ENCODE measurements at places on chromosomes 16 and 17.

DNA sequence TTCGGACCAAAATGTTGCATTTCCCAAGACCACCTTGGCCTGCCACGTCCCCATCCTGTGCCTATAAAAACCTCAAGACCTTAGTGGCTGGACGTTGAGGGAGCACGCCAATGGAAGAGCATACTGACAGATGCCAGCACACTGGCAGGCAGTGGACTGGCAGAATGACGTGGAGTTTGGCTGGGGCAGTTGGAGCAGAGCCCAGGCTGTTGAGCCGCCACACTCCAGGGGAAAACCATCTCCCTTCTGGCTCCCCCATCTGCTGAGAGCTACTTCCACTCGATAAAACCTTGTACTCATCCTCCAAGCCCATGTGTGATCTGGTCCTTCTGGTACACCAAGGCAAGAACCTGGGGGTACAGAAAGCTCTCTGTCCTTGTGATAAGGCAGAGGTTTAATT is 494.1 kb downstream of the CDH11 start:
- DNase-seq, result no peak

- DNase-seq, result no peak
These were observed 3.6 kb downstream of the AMDHD2 start for GRCh38 chr16:2523801-2524231.

DNA sequence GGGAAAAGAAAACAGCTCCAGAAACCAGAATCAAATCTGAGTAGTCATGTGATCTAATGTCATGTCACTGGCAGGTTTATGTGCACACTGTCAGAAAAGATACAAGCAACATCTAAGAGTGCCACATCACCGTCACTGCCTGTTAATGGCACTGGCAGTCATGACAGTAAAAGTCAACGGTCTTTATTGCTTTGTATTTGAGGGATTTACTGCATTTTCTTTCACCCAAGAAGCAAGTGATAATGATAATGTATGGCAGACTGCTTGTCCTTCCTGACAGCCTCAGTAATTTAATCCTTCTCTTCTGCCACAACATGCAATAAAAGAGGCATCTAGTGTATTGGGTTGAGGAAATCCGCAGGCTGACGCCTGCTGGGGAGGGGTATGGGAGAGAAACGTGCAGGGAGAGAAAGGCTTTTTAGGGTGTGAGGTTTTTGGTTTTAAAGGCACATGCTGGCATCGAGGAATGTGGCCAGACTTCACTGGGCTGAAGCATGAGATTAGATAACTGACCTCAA is 92.4 kb downstream of the RPGRIP1L start:
- no peak for DNase-seq

DNA sequence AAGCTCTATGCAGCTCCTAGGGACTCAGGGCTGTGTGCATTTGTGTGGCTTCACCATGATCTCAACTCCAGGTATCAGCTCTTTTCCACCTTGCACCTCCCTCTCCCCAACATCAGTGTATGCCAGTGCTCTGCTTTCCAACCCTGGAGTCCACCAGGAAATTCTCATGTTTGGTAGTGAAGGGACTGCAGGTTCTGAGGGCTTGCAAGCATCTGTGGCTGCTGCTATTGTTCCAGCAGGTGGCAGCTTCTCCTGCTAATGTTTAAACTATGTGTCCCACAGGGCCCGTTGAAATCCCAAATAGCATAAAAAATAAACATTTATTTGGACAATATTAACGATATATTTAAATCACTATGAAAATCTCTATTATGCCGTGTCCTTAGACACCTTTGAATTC is 82.0 kb downstream of the RGS9 start:
- no peak for DNase-seq

DNA sequence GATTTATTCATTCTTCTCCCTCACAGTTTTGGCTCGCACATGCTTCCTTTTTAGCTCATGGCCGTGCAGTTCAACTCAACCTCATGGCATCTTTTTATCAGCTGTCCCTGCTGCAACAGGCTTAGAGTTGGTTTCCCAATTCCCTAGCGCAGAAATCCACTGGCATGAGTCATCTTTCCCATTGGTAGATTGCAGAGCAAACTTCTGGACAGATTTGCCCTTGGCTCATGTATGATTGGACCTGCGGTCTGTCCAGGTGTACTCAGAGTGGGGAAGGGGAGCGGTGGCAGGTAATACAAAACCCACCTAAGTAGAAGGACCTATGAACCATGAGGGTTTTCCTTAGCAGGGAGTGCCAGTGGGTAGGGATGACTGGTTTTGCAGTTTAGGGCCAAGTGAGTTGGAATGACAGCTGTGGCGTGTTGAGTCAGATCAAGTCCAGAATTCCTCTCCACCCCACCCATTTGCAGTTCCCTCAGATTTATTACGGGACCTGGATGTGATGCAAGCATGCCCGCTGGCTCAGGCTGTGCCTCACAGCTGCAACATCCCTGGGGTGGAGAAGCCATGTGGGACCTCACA is 584.7 kb downstream of the WWOX start:
- DNase-seq, result no peak

DNA sequence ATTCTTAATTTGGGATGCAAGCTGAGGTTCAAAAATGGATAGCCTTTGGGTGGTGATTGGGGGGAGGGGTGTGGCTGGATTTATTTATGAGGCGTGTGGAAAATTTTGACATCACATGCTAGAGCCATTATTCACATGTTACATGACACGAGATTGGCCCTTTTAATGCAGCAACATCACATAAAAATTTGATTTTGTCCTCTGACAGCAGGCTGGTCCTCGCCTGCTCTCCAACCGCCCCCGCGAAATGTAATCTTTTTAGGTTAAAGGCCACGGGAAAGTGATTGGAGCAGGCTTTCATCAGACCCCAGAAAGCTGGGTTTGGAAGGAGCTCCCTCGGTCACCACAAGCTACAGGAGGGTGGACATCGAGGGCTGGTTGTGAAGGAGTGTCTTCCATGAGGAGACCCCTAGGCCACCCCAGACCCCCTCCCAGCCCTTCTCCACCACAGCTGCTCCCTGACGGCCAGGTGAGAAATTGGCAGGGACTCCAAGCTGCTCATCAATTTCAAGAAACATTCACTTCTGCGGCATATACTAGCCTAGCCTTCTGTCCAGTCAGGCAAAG is 502.7 kb upstream of the PSMD7 start:
- DNase-seq, result no peak

GRCh38 chr16:89678258-89678657 is 8.2 kb upstream of the CDK10 start:
- DNase-seq, result no peak

- DNase-seq, result no peak
These were observed 454.1 kb downstream of the HS3ST3B1 start for GRCh38 chr17:14755002-14755401.

DNA sequence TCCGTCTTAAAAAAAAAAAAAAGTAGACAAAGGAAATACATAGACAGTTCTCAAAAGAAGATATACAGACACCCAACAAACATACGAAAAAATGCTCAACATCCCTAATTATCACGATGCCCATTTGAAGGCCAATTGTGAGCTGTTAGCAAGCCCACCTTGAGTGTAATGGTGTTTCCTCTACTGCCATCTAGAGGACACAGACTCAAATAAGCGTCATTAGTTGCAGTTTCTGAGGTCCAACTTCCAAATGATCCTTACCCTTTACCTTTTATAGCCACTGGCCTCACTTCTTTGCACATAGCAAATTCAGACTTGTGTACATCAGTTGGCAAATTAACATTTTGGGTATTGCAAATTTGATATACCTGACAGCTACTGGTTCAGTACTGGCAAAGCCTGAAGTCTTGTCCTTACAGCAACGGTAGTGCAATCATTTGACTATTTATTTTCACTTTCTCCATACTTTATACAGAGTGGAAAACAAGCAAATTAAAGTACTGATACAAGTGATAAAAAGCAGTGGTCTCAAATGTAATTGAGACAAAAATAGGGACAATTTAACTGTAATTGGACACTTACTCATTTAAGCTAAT is 536.3 kb upstream of the EEF2KMT start:
- DNase-seq, result no peak

- DNase-seq, result no peak
These were observed 9.3 kb downstream of the BECN1 start for GRCh38 chr17:42814633-42815399.

- no peak for DNase-seq
These were observed 44.4 kb downstream of the IRX3 start for GRCh38 chr16:54242199-54242598.

DNA sequence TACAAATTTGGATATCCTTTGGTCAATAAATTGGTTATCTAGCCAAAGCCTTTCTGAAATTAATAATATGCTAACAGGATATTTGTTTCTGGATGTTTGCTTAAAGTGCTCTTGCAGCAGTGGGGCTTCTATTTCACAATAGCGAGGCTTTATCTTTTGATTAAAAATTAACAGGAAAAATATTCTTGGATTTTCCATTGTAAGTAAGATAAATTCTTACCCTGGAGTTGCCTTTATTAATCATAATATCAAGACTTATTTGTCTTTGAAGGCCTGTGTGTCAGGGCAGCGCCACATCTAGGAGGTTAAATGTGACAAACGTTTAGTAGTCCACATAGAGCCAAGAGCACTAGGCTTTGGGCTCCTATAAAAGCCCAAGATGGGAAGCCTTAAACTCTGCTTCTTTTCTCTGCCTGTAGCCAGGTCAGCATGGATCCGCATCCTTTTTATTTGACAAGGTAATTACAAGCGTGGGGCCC is 5.3 kb downstream of the TMEM97 start:
- no peak for DNase-seq

- no peak for DNase-seq
These were observed 92.6 kb downstream of the CACNG1 start for GRCh38 chr17:67137026-67137370.

- DNase-seq, result no peak
These were observed 416 bp downstream of the KIFC3 start for GRCh38 chr16:57801809-57802340.

DNA sequence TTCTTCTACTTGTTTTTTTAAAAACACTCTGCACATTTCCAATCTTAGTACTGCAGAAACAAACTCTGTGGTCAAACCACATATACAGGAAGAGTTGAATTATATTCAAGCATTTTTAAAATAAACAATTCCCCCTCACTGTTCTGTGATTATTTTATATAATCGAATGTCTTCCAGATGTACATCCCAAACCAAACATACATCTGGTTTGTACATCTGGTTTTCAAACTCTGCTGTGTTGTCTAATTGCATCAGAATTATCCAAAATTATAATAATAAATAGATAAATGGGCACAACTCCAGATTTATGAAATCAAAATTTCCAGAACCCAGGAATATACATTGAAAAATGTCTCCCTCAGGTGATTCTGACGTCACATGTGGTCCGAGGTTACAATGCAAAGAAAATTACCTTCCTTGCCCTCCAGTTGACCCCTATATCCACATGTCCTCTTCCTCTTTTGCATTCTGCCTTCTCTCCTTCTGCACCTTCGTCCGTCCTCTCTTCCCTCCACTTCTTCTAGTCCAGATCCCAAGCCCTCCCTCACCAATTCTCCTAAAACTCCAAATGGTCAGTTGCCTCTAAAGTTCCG is 13.3 kb upstream of the CCDC144A start:
- DNase-seq, result no peak

- DNase-seq, result no peak
These were observed 8.6 kb upstream of the ABCA6 start for GRCh38 chr17:69150333-69150732.

GRCh38 chr16:47136099-47136842 is 7.5 kb downstream of the NETO2 start:
- no peak for DNase-seq

DNA sequence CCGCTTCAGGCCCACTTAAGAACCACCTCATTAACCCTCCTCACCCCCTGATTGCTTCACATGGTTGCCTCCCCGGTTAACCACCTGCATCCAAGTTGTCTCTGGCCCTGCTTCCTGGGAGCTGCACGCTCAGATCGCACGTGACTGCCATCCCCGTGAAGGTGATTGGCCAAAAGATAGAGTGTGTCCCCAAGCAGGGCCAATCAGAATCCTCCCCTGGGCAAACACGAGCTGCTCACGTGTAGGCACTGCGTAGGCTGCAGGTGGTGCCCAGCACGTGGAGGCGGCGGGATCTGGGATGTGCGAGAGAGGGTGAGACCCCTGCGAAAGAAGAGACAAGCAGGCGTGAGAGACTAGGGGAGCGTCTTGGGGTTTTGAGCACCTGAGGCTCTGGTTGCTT is 111.8 kb upstream of the CRHR1 start:
- no peak for DNase-seq

GRCh38 chr17:62628831-62629555 is 1.5 kb downstream of the MRC2 start:
- DNase-seq, result peak; percentile 61

- no peak for DNase-seq
These were observed 58.1 kb downstream of the CYB5B start for GRCh38 chr16:69482410-69482991.

DNA sequence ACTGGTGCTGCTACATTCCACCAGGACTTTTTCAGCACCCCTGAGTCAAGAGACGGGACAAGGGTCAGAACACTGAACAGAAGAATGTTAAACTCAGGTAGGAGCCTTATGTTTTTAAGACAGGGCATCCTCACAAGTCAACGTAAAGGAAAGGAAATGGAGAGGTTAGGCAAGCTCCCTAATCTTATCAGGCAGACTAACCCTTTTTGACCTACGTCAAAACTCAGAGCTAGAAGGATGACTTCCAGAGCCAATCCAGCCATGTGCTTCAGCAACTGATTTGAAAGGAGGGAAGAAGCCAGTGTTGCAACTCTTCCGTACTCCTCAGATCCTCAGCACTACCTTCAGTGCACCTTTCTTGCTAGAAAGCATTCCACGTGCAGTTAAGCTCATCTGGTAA is 46.8 kb downstream of the REXO5 start:
- DNase-seq, result no peak

- DNase-seq, result peak; percentile 61
These were observed 54.1 kb downstream of the VAC14 start for GRCh38 chr16:70746708-70747424.

DNA sequence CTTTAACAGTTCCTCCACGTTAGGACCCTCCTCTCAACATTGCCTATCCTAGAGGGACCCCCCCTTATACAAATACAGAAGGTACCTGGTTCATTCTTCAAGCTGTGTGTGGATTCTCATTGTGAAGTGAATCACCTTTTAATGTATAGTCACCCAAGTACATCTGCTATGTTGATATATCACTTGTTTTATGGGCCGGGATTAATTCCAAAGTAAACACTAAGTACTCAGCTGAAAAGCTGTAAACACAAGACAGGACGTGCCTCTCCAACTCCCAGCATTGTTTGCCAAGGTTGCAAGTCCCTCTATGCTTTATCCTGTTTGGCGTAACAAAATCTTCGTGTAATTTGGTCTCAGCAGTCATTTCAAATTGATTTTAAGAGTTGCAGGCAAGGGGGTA is 123.6 kb downstream of the RBFOX1 start:
- DNase-seq, result no peak

DNA sequence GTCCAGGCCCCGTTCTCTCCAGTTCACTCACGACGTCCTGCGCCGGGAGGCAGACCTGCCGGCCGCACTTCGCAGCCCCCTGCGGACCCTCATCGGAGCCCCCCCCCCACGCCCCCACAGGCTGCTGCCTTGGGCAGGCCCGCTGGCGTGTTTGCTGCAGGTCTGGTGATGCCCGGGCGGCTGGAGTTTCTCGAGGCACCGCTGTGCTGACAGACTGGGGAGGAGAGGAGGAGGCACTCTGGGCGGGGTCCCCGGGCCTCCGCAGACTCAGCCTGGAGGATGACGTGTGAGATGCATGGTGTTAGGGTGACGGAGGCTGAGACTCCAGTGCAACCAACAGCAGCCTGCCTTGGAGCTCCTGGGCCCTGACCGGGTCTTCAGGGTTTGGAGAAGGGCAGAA is 24.1 kb downstream of the BAIAP2 start:
- no peak for DNase-seq

Data from naive thymus-derived CD8-positive, alpha-beta T cell (primary cell).